ENCODE measurements at places on chromosomes 11 and 22.

DNA sequence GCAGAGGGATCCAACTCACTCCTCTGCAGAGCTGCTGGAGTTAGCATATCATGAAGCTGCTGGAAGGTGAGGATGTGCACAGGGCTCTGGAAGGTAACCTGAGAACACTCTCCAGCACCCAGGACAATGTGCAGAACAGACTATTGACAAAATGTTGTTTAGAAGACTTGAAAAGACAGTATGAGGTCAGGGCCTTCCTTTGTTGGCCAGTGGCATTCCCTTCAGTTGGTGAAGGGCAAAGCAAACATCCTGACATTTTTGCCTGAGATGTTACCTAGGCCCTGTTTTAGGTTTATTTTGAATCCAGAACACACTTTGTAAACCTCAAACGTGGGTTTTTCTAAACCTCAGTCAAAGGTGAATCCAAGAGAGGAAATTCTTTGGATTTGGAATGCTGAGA, 67.8 kb downstream of the DEPDC5 start:
- no peak for DNase-seq

DNA sequence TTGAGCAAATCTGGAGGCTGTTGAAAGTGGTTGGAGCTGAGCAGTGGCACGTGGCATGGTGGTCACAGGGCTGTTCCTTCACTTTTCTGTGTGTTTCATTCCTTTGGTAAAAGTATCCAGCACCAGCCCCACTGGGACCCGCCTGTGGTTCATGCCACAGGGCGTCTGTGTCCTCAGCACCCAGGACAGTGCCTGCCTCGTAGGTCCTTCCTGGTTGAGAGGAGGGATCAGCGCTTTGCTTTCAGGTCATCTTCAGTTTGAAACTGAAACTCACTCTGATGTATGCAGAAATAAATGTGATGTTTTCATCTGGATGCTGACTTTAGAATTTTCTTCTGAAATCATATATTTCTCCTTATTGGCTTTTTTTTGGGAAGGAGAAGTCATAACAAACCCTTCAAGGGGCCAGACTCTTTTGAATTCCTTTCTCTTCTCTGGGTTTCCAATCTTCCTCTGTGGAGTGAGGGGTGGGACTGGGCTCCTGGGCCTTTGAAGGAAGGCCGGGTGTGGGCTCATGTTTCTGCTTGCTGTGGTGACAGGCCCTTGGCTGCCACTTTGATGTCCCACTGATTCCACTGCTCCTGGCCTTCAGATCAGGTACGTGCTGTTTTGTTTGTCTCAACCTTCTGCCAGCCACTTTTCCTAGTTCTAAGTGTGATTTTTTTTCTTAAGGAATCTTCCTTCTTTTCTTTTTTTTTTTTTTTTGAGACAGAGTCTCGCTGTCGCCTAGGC, 26.2 kb downstream of the TBC1D22A start:
- no peak for DNase-seq

GRCh38 chr11:7603031-7603781, 70.1 kb downstream of the CYB5R2 start:
- no peak for DNase-seq

DNA sequence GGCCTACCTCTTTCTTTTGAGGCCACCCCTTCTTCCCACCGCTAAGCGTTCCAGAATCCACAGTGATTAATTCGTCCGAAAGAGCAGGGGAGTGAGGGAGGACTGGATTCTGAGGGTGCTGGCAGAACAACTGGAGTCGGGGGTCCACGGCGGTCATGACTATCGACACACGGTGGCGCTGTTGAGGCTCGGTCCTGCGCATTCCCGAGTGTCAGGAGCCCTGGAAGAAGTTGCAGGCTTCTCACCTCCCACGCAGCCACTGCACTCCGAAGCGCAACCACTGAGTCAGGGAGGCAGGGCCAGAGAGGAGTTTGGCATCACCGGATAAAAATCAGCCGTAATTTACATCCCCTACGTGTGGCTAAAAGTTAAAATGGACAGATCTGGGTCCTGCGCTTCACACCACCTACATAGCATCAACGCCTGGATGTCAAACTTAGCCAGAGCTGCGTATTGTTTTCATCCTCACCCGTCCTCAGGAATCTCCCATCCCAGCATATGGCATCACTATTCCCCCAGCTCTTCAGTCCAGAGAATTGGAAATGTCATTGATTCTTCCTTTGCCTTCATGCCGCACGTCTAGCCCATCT, 10.7 kb upstream of the CTSF start:
- DNase-seq, result peak; percentile 87

DNA sequence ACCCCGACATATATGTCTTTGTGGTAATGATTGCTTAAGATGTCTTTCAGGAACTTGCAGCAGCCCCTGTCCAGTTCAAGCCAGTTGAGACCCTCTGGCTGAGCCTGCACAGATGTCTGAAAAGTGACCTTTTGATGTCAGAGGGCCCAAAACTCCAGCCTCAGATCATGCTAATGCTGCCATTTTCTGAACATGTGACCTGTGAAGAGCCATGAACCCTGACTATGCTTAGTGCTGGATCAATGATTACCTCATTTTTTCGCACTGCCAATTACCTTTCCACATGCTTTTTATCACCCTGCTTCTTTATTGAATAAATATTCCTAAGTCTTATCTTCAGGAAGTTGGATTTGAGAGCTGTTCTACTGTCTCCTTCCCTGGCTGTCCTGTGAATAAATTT, 6.9 kb upstream of the CYP2R1 start:
- no peak for DNase-seq

DNA sequence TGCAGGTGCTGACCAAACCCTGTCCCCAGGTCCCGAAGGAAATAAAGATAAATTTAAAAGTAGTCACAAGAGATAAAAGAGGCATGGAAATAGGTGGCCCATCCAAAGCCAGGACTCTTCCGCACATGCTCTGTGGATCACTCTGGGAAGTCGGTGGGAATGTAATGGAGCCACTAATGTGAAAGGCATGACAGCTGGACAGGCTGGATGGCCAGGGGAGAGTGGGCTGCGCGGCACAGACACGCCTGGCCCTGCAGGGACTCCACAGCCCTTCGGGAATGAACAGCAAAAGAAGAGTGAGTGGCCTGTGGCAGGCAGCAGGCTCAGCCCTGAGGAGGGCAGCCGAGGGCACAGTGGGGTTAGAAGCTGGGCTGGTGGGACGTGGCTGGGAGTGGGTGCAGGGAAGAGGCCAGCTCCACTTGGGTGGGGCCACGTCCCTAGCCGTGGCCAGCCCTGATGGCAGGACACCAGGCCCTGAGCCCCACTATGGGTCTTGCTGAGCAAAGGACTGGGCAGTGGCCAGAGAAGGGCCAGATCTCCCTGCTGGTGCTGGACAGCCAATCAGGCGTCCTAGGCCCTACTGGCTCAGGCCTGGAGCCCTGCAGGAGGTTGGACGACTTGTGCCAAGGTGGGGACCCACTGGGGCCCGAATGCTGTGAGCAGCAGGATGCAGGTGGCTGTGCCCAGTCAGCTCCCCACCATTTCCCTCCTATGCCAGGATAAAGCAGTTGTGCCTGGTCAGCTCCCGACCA, 31.3 kb upstream of the GNB1L start:
- no peak for DNase-seq

- no peak for DNase-seq
Measured at GRCh38 chr11:93063086-93063485, 93.6 kb downstream of the MTNR1B start.

DNA sequence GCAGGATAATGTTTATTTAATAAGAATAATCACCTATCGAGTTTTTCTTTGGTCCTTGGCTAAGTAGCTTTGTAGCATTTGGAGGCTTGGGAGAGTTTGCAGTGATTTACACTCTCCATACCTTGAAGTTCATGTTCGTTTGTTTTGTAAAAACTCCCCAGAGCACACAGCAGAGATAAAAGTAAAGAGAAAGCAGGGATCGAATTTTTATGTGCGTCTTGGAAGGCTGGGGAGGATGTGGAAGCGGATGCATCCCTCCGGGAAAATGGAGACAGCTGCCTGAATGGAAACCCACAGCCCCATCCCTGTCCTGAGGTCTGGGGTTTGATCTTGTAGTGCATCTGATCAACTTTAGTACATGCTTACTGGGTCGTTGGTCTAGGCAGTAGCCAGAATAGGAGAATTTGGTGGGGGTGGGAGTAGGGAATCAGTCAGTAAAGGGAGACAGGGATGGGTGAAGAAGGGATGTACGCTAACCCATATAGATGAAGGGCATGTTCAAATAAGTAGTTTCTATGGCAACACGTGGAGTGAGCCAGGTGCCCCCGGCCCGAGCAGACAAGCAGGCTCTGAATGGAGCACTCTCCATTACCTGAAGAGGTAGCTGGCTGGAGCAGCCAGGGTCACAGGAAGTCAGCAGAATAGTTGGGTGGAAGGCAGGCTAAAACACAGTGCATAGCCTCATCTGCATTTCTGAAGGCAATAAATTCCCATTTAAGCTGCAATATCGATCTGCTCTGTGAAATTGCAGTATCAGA, 147.8 kb downstream of the COMMD9 start:
- DNase-seq, result no peak

GRCh38 chr11:112836256-112836602, 125.0 kb upstream of the NCAM1 start:
- DNase-seq, result no peak

- peak; percentile 89 for DNase-seq
Measured at GRCh38 chr22:23289851-23290724, 109.8 kb downstream of the BCR start.

DNA sequence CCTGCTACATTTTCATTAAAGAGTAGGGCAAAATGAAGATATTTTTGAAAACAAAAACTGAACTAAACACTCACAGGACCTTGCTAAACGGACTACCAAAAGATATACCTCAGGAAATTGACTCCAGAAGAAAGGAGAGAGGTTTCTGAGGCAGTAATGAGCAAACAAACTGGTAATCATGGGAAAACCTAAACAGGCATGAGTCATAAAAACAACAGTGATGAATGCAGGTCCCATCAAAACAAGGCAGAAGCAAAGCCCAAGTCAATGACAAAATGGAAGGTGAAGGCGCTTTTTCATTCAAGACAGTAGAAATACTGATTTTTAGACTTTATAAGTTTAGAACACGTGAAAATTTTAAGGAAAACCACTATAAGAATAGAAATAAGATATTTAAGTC, 104.5 kb downstream of the EFCAB6 start:
- DNase-seq, result no peak

- no peak for DNase-seq
Measured at GRCh38 chr11:121590772-121591404, 138.1 kb upstream of the SORL1-AS1 start.

- DNase-seq, result no peak
Measured at GRCh38 chr11:129815596-129816461, at the start of gene TMEM45B. Gene TMEM45B (plus strand): TSS chr11:129815848. CDS start chr11:129852483, 36,635 bp downstream.

DNA sequence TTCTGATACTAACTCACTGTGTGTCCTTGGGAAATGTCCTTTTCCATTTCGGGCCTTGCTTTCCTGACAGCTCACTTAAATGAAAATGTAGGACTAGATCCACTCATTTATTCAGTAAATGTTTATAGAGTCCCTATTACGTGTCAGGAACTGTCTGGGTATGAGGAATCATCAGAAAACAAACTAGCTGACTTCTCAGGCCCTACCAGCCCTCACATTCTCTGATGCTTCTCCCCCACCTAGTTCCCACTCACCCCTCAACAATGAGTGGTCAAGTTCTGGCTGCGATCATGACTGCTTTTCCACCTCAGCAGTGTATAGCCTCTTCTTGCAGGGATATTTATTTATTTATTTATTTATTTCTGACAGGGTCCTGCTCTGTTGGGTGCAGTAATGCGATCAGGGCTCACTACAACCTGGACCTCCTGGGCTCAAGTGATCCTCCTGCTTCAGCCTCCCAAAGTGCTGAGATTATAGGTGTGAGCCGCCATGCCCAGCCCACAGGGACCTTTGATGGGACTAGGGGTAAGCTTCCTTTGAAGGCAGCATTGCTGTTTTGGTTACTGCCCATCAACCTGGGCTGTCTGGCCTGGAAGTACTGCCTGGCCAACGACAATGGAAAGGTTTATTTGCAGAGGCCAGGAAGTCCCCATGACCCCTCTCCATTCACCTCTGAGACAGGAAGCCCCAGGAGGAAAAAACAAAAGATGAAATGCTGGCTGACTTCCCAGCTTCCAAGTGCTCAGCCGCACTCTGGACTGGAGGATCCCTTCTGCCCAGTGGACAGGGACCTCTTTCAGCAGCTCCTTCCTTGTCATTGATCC, 33.1 kb upstream of the POLD3 start:
- DNase-seq, result no peak

DNA sequence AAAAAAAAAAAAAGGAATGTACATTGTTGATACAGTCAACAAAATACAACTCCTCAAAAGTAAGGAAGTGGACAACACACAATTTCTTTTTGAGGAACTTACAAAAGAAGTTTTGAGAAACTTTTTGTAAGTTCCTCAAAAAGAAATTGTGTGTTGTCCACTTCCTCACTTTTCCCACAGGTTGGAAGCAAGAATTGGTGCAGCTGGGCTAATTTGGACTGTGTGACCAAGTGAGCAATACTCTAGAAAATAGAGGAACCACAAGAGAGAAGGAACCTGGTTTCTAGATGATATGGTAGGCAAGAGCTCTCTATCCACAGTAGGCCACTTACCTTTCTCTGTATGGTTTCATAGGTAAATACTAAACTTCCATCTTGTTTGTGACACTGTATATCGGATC, 1053.8 kb downstream of the LRRC4C start:
- DNase-seq, result no peak

- no peak for DNase-seq
Measured at GRCh38 chr11:13033760-13034533, 24.8 kb downstream of the RASSF10 start.

GRCh38 chr11:5831196-5831829, 10.4 kb downstream of the OR52E6 start:
- DNase-seq, result no peak

- no peak for DNase-seq
Measured at GRCh38 chr11:10564696-10565318, 3.7 kb downstream of the LYVE1 start.

DNA sequence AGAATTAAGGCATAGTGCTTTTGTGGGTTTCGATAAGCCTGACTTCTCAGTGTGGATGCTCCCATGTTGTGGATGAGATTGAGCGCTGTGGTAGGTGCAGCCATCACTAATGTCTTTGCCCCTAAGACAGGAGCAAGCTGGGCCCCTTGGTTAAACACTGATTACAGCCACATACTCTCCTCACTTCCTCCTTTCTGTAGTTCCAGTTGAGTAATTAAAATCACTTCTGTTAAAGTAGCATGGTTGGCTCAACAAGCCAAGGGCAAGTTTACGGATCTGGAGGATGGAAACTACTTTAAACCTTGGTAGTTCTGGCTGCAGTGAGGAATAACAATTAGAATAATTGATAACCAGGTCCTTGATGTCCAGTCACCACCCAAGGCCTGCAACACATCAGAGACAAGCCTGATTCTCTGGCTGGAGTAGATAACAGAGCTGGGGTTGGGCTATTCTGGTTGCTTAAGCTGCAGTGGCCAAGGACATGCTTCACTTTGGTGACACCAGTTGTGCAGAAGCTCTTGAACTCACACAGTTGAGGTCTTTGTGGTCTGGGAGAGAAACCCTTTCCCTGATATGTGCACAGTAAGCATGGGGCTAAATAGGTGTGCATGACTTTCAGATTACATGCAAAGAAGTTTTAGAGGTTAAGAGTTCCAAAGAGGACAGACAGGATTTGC, 81.3 kb downstream of the KIRREL3 start:
- no peak for DNase-seq

GRCh38 chr11:23336961-23337360, 476.7 kb upstream of the CCDC179 start:
- no peak for DNase-seq
